ENCODE measurements at places on chromosomes 13 and 19.

DNA sequence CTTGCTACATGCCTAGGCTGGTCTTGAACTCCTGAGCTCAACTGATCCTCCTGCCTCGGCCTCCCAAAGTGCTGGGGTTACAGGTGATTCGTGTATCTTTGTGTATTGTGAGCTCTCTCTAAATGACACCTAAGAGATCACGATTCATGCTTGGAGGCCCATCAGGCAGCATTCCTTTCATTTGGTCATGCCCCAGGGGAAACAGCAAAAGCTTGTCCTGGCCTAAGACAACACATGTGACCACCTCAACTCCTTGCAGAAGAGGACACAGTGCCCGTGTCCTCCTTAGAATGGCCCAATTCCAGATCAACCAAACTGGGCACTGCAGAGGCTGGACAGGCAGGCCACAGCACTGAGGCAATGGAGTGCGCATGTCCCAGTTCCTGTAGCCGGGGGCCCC is 32.5 kb downstream of the ZC3H4 start:
- no peak for DNase-seq

DNA sequence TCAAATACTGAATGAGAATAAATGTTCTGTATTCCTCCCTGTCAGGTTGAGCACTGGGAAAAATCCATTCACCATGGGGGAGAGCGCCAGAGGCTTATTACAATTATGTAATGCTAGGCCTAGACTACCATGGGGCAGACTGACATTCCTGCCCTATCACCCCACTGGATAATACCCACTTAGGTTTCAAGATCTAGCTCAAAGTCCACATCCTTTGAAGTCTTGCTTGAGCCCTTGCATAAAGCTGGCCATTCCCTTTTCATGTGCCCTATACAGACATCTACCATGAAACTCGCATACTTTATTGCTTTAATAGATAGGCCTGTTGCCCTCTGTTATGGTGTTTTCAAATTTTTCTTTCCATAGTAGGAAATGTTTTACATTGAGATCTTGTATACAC is 149.3 kb downstream of the RGCC start:
- no peak for DNase-seq

GRCh38 chr19:53511357-53511756 is 26.6 kb upstream of the ZNF331 start:
- DNase-seq: no peak

- no peak for DNase-seq
These were observed 96.1 kb upstream of the SPATA13 start for GRCh38 chr13:24064371-24064770.

DNA sequence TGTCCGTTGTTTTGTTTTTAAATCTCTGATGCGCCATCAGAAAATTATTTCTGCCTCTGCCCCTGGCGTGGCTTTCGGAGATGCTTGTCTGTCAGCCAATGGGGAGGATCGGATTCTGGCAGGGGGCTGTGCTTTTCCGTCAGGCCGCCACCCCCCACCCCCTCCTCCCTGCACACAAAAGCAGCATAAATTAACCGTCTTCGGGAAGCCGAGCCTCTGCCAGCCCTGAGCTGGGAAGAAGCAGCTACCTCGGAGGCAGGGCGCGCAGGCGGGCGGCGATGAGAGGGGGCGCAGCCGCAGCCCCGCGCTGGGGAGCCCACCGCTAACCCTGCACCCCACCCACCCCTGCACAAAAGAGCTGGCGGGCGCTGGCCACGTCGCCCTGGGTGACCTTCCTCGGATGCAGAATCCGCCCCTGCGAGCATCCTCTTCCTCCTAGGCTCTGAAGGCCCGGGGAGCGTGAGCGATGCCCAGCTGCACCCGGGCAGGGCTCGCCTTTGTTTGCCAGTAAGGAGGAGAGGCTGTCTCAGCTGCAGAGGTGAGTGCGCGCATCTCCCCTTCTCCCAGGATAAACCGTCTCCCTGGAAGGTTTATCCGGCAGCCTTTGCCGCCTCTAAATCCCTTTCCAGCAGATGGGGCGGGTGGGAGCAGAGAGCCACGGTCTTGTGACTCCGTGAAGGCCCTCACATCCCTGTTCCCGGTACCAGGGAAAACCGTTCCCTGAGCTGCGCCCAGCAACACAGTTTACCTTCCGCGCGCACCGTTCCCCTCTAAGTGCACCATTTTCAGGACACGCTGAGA is at the start of gene ATCAY:
ATCAY (plus strand) TSS at position 215 of the 801 bp plus-strand sequence. CDS start 5,083 bp downstream, outside the sequence.
- DNase-seq: no peak

GRCh38 chr13:99847318-99847750 is 124.2 kb downstream of the ZIC5 start:
- no peak for DNase-seq

DNA sequence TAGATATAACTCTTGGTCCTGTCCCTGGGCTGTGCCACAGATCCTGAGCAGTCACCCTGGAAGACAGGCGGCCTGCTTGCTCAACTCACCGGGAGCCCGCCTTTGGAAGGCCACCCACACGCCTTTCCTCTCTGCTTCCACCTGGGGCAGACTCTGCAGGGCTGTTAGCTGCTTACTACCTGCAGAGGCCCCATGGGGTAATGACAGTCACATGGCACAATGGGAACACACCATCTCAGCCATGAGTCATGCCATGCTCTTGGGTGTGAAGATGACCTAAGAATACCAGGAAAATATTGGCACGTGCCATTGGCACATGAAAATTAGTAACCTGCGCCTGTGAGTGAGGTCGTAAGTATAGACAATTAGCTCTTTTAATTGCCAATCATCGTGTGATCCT is 108.6 kb downstream of the COL4A2 start:
- no peak for DNase-seq

GRCh38 chr13:75318138-75318833 is 163.7 kb downstream of the TBC1D4 start:
- no peak for DNase-seq

DNA sequence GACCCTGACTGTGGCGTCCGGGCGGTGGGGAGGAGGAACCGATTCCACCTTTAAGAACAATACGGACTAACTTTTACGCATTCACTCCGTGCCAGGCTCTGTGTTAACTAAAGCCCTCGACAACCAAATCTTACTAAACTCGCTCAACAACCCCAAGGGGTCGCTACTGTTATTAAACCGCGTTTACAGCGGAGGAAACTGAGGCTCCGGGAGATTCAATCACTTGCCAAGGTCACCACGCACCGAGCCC is 1.2 kb downstream of the SAMD1 start:
- no peak for DNase-seq

DNA sequence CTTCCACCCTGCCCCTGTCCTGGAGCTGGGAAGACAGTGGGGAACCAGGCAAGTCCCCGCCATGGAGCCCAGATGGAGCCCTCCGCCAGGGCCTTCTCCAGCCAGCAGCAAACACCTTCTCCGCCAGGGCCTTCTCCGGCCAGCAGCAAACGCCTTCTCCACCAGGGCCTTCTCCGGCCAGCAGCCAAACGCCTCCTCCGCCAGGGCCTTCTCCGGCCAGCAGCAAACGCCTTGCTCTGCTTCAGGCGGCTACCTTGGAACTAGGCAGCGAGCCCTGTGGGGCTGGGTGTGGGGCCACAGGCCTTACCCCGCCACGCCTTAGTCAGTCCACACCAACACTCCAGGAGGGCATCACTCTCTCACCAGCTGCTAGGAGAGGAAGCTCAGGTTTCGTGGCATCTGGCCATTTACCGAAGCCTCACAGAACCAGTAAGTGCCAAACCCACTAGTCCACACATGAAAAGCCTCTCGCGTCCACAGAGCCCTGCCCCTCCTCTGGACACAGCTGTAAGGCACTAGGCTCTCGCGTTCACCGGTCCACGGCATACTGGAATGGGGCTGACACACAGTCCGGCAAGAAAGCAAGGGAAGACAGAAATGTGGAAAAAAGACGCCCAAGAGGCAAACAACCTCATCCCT is 41.0 kb downstream of the MLLT1 start:
- DNase-seq: no peak

DNA sequence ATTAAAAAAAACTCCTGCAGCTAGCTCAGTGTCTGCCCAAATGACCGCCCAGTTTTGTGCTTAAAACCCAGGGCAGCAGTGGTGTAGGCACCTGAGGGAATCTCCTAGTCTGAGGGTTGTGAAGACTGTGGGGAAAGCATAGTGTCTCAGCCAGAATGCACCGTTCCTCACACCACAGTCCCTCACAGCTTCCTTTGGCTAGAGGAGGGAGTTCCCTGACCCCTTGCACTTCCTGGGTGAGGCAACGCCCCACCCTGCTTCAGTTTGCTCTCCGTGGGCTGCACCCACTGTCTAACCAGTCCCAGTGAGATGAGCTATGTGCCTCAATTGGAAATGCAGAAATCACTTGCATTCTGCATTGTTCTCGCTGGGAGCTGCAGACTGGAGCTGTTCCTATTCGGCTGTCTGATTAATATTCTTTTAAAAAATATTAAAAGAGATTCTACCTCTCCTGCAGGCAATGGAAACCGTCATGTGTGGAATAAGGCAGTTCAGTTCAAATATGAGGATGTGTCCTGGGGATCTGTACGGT is 645.7 kb downstream of the FGF9 start:
- DNase-seq: no peak

DNA sequence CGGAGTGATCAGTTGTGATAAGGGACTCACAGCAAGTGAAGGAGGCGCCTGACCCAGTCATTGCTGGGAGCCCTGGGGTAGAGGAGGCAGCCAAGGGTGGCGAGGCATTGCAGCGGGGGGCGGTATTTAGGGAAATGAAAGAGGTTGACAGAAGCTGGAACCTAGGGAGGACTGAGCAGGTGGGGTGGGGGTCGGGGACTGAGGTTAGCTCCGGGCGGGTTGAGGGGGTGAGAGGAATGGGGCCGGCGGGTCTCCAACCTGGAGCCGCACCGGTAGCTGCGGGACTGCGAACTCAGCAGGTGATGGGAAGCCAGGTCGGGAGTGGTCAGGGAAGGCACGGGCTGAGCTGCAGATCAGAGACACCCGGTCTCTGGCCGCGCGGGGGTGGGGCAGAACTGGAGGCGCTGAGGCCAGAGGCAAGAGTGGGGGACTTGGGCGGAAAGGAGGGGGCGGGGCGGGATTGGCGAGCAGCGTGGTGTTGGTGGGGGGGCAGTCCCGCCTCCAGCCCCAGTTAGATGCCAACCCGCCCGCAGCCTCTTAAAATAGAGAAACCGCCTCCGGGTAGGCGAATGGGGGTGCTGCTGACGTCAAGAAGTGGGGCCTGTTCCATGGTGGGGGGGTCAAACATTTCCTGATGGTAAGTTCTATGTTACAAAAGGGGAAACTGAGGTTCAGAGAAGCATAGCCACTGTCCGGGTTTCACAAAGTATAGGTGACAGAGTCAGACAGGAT is 1.5 kb downstream of the MAST3 start:
- DNase-seq: peak; percentile 62

DNA sequence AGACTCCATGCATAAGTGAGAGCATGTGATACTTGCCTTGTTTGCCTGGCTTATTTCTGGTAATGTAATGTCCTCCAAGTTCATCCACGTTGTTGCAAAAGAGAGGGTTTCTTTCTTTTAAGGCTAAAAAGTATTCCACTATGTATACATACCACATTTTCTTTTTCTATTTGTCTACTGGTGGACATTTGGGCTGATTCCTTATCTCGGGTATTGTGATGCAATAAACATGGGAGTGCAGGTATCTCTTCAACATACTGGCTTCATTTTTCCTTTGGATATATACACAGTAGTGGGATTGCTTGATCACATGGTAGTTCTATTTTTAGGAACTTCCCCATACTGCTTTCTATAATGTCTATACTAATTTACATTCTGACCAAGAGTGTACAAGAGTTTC is 49.6 kb upstream of the EBPL start:
- no peak for DNase-seq

GRCh38 chr19:54325631-54326030 is 12.7 kb upstream of the LILRA5 start:
- no peak for DNase-seq

GRCh38 chr13:49580980-49581680 is 4.2 kb downstream of the RCBTB1 start:
- DNase-seq: no peak

GRCh38 chr19:13044231-13044836 is 49.1 kb downstream of the NFIX start:
- DNase-seq: peak; percentile 65

DNA sequence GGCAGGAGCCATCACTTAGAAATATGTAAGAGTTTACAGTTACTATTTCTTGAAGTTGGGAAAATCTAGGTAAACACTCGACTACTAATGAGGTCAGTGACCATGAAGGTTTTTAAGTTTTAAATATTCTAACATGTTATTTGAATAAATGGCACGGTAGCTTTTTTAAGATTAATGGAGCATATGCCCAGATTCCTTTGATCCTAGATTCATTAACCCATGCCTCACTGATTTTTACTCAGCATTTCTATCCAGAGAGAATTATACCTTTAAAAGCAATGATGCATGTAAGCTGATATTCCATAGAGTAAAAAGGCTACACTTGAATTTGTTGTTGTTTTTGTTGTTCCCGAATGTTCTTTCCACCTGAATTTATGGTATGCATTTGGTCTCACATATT is 541.4 kb downstream of the DACH1 start:
- DNase-seq: no peak

DNA sequence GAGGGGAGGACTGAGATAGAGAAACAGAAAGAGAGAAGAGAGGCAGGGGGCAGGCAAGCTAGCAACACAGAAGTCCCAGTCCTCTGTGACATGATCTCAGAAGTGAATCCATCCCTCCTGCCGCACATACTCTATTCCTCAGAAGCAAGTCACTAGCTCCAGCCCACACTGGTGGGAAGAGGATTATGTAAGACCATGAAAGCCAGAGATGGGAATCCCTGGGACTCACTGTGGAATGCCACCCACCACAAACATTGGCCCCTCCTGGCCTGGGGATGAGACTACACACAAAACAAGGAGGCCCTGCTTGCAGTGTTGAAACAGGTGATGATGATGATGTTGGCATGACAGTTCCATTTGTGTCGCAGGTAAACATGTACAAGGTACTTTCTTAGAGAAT is 419.9 kb downstream of the IRS2 start:
- no peak for DNase-seq

Data from activated CD8-positive, alpha-beta memory T cell treated with anti-CD3 and anti-CD28 coated beads, Interleukin-2, amount 50 U/mL, for 4 hours (primary cell).